ENCODE measurements at places on chromosomes 2 and 18.

DNA sequence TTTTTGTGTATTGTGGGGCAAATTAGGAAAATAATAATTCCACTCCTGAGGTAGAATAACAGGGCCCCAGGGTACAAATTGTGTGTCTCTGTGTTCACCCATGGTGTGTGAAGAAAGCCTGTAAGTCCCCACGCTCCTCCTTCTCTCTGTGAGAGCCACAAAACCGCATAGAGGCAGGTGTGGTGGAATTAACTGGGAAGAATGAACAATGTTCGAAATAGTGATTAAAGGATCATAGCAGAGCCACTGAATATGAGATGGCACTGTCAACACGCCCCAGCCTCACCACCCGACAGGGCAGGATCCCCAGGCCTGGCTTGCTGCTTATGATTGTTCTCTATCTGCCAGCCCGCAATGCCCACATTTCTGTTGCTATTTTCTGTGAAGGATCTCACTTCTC, 14.1 kb downstream of the IL1RN start:
- no peak for DNase-seq

DNA sequence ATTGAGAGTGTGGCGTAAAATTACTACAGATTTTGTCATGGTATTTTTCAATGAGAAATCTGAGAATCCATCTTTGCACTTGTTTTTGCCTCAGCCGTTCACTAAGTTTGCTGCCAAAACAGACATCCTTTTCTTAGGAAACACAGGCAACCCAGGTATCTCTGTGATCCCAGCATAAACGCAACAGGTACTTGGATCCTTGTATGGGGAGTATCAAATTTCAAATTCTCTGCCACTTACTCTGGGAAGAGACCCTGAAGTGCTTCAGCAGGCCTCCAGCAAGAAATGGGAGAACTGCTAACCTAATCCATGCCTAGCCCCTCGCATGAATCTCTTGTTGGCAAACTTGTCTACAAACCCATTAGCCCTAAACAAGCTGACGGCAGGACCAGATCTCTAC, 83.1 kb downstream of the BCL11A start:
- no peak for DNase-seq

GRCh38 chr2:27823569-27823968, 52.0 kb downstream of the MRPL33 start:
- DNase-seq, result no peak

DNA sequence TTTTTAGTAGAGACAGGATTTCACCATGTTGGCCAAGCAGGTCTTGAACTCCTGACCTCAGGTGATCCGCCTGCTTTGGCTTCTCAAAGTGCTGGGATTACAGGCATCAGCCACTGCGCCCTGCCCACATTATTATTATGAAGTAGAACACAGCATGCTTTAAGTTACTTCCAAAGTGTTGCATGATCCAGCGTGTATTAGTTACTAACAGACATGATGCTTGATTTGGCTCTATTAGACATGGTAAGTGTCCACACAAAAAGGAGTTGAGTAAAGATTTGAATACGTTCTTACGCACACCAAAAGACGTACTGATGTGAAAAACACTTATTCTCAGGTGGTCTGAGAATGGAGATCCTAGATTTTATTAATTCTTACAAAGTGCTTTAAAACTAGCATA, 50.0 kb downstream of the SLC38A11 start:
- no peak for DNase-seq

- no peak for DNase-seq
Measured at GRCh38 chr2:215883799-215884198, 129.6 kb downstream of the MREG start.

- no peak for DNase-seq
Measured at GRCh38 chr2:232412986-232413385, 6.3 kb downstream of the ALPG start.

Measured in stimulated activated CD4-positive, alpha-beta T cell treated with anti-CD3 and anti-CD28 coated beads, Interleukin-1b, Interleukin-23, amount 100 ng/mL, for 48 hours (primary cell).